ENCODE measurements at places on chromosomes 6 and 20. TPM values are rescaled to one million over a fixed set of nuclear protein-coding genes. Genes with fewer than 3 reads are reported as not detected.
A peak's percentile ranks its signal among the peaks of the same experiment; 100 is the strongest.

DNA sequence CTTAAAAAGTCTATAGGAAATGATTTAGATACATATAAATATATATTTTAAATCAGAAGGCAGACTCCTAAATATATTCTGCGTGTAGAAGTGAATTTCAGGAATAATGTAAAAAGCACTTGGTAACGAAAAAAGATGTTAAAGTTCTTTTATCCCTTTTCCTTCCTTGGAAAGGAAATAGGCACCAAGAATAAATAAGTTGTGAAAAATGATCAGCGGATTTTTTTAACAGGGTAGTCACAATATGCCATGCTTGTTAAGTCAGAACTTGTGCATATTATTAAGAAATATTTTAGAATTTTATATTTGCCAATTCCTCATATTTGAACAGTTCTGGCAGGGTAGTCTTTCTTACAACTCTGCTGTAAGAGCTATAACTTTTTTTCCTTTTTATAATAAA is 173.8 kb downstream of the CD83 start:
- no peaks in the 10 kb centered on the region for H3K4me1 ChIP-seq
- no peak for DNase-seq
- no peaks in the 10 kb centered on the region for H3K36me3 ChIP-seq
- H3K4me3 ChIP-seq: no peak overlapping the region

DNA sequence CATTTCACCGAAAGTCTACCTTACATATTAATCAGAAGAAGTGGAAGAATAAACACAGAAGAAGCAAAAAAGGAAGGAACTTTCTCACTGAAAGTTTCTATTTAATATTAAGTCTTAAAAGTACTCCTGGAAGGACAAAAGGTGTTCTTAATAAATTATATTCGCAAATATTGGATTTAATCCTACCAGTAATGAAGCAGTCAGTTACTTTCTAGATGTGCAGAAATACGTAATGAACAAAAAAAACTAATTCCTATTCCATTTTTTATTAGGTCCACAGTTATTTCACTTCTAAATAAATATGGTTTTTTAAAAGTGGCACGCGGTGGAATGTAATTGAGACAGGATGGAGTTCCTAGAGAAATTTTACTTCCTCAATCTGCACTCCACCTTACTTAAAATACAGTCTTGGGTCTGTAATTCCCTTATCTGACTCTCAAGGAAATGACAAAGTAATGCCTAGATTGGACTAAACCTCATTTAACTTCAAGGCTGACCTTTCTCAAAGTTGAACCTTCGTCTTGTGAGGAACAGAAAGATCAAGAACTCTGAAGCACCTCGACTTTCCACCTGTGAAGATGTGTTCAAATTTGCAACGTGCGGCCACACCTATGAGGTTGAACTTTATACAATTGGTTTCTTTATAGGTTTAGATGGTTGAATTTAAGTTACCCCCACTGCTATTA is 1.1 kb upstream of the TRAM2 start:
- no peak overlapping the region for H3K27ac ChIP-seq
- DNase-seq: no peak
- peaks cover 30% of the 10 kb centered on the region for H3K4me1 ChIP-seq
- H3K36me3 ChIP-seq: no peaks in the 10 kb centered on the region

GRCh38 chr6:132096245-132096644 is 145.1 kb upstream of the CCN2 start:
- no peak for DNase-seq
- no peaks in the 10 kb centered on the region for H3K27me3 ChIP-seq
- H3K27ac ChIP-seq: no peak overlapping the region
- no peaks in the 10 kb centered on the region for H3K36me3 ChIP-seq
- no peaks in the 10 kb centered on the region for H3K4me1 ChIP-seq

DNA sequence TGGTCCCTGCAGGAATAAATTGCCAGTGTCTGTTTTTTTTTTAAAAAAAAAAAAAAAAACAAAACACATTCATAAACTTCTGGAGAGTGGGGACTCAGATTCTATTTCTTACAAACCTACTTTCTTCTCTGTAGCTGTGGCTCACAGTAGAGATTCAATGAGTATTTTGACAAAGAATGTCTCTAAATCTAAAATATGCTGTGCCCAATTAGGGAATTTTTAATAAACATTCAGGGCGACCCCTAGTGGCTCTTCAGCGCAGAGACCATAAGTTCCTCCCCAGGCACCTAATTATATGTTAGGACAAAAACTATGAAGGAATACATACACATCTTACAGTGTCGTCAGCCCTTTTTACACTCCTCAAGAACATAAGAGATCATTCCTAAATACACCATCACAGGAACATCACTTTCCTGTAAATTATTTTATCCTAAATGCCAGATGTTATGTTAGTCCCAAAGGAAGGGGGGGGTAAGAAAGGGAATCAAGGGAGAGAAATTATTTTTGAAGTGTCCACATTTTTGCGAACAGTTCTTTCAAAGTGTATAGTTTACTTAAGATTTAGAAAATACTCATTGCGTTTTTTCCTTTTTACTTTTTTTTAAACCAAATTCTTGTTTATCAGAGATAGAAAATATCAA is 21.8 kb upstream of the NAA20 start:
- H3K4me1 ChIP-seq: no peaks in the 10 kb centered on the region
- H3K27ac ChIP-seq: no peak overlapping the region
- peaks cover 15% of the 10 kb centered on the region for H3K27me3 ChIP-seq
- no peak overlapping the region for H3K4me3 ChIP-seq
- H3K36me3 ChIP-seq: no peaks in the 10 kb centered on the region
- DNase-seq: no peak

GRCh38 chr6:56988145-56988544 is 33.2 kb downstream of the BEND6 start:
- H3K4me1 ChIP-seq: no peaks in the 10 kb centered on the region
- peaks cover 8% of the 10 kb centered on the region for H3K27me3 ChIP-seq
- H3K4me3 ChIP-seq: no peak overlapping the region

Gene HLA-DOB
- total RNA-seq: 3.3 TPM

DNA sequence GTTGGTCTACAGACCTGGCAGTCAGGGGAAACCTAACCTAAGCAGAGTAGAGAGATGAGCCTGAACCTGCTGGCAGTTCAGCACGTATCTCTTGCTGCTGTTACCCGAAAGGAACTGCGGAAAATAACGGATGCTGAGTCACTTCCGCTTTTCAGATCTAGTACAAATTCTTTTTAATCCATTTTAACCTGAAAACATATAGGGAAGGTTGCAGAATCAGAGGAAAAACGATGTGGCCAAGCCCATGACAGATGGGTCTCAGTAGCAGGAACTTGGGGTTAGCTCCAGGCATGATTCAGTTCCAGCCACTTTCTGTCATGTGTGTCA is 351.9 kb upstream of the PRND start:
- peak overlapping the region; percentile 43 for H3K4me3 ChIP-seq
- peaks cover 13% of the 10 kb centered on the region for H3K4me1 ChIP-seq
- DNase-seq: no peak
